Osteoblast (primary cell): ENCODE measurements at places on chromosomes 12 and 14. TPM values are rescaled to one million over a fixed set of nuclear protein-coding genes. Genes with fewer than 3 reads are reported as not detected.

- DNase-seq, result no peak
Measured at GRCh38 chr14:52960627-52961026, 9.8 kb upstream of the FERMT2 start.

GRCh38 chr12:65891219-65891618 is 66.9 kb downstream of the HMGA2 start:
- peak; percentile 67 for DNase-seq

GRCh38 chr12:110005319-110005973 is 6.2 kb downstream of the ANKRD13A start:
- no peak for DNase-seq

DNA sequence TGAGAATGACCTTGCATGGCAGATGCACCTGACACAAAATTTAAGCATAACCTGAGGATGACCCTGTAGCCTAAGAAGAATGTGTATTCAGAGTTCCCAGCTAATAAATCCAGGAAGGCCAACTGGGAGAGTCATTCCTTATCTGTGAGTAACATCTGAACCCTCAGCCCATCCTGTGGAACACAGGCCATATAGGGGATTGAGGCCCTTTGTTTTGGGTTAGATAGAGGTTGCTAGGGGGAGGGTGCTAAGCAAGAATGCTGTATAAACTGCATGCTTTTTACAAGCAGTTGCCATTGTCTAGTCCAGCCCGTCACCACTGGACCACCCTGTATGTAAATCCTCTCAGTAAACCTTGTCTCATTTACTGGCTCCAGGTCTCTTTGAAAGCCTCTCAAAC is 77.0 kb downstream of the BICD1 start:
- DNase-seq, result no peak

DNA sequence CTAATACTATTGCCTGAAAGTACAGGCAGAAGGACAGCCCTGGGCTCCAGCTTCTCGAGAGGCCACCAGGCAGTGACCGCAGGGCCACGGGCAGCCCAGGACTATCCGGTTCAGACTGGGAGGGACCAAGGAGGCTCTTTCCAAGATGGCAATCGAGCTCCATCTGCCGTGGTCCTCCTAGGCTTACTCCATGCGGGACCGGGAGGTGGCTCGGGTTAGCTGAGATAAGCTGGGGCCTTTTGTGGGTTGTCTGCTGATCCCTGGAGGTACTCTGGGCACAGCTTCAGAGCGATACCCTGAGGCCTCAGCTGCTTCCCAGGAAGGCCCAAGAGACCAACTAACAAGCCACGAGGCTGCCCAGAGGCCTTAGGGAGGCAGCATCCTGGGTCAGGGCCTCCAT is 33.1 kb downstream of the SNRNP35 start:
- DNase-seq, result peak; percentile 54

GRCh38 chr12:131987552-131987951 is 37.8 kb downstream of the EP400 start:
- no peak for DNase-seq

ACOT6 gene
- total RNA-seq, result not detected in 2 replicates

GRCh38 chr12:14443531-14443930 is 78.0 kb downstream of the ATF7IP start:
- no peak for DNase-seq

DNA sequence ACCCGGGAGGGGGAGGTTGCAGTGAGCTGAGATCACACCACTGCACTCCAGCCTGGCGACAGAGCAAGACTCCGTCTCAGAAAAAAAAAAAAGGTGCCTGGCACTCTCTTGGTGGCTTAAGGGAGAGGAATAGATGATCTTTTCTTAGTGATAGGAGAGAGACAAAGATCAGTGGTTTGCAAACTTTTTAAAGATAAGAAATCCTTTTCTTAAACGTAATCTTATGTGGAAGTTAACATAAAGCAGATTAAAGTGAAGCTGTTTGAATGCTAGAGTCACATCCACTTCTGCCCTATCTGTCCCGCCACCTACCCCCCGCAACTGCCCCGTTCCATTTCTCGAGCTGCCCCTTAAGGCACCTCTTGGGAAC is 6.3 kb upstream of the NINJ2 start:
- DNase-seq, result no peak
